ENCODE measurements at places on chromosomes 6 and 20.

DNA sequence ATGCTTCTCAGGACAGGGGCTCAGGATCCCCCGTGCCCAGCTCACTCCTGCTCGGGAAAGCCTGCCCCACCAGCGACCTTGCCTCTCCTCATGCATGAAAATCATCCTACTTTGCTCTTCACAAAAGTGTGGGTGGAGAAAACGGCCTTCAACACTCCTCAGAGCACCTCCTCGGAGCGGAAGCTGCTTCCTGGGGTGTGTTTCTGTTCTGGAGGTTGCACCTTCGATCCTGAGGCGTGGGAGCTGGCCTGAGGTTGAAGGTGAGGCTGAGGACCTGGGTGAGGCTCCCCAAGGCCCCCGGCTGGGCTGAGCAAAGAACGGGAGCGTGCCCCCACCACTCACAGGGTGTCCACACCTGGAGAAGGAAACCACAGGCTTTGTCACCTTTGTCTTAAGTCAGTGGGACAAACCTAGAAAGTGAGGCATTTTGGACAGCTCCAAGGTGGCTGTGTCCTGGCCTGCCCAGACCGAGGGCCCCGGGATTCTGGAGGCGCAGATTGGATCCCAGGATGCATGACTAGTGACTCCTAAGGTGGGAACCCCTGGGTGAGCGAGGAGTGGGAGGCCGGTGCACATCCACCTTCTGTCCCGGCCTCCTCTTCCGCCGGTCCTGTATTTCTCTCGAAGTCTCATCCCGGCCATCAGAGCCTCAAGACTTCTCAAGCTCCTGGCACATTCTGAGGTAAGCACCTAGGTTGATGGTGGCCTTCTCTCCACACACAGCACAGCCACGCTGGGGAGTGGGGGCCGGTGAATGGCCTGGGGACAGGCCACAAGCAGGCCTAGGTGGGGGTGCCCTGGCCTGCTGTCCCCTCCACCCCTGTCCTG, 104.7 kb downstream of the TMEM242 start:
- no peak for ATAC-seq

DNA sequence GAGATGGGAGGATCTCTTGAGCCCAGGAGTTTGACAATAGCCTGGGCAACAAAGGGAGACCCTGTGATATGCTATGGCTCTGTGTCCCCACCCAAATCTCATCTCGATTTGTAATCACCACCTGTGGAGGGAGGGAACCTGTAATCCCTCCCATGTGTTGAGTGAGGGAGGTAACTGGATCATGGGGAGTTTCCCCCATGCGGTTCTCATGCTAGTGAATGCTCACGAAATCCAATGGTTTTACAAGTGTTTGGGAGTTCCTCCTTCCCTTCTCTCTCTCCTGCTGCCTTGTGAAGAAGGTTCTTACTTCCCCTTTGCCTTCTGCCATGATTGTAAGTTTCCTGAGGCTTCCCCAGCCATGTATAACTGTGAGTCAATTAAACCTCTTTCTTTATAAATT, 3.4 kb downstream of the NUDT3 start:
- ATAC-seq: no peak

GRCh38 chr6:141326925-141327324, 805.8 kb upstream of the GJE1 start:
- ATAC-seq: no peak

- no peak for ATAC-seq
These were observed 40.4 kb downstream of the ESF1 start for GRCh38 chr20:13744352-13744751.

GRCh38 chr6:108798670-108799353, 49.4 kb upstream of the ARMC2 start:
- peak; percentile 70 for ATAC-seq

- ATAC-seq: no peak
These were observed 41.0 kb downstream of the STK35 start for GRCh38 chr20:2142649-2143048.

DNA sequence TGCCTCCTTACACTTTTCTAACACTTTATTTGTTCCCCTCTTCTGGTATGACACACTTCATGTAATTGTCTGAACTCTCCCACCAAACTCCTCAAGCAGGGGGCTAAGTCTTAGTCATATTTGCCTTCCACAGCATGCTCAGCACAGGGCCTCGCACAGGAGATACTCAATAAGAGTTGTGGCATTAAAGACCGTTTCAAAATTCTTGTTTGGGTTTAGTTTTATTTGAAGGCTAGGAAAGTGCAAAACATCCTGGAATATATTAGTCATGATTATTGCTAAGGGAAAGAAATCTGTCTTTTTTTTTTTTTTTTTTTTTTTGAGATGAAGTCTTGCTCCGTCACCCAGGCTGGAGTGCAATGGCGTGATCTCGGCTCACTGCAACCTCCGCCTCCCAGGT, 137.6 kb upstream of the ECI2 start:
- no peak for ATAC-seq

- ATAC-seq: no peak
These were observed 115.7 kb downstream of the AIG1 start for GRCh38 chr6:143176090-143177021.

DNA sequence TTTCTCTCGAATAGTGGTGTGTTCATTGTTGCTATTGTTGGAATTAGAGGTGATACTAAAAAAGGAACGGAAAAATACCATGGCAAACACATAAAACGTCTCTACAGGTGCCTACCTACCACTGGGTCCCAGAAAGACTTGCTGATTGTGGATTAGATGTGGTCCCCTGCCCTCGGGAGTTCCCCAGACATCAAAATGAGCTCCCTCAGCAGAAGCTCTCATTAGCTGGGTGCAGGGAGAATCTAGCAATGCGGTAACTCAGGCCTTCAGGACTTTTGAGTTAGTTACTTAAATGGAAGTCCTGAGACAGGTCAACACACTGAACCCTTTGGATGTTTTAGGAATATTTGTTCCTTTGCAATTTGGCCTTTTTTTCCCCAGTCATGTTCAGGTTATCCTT, 6.1 kb downstream of the IRF4 start:
- ATAC-seq: no peak

DNA sequence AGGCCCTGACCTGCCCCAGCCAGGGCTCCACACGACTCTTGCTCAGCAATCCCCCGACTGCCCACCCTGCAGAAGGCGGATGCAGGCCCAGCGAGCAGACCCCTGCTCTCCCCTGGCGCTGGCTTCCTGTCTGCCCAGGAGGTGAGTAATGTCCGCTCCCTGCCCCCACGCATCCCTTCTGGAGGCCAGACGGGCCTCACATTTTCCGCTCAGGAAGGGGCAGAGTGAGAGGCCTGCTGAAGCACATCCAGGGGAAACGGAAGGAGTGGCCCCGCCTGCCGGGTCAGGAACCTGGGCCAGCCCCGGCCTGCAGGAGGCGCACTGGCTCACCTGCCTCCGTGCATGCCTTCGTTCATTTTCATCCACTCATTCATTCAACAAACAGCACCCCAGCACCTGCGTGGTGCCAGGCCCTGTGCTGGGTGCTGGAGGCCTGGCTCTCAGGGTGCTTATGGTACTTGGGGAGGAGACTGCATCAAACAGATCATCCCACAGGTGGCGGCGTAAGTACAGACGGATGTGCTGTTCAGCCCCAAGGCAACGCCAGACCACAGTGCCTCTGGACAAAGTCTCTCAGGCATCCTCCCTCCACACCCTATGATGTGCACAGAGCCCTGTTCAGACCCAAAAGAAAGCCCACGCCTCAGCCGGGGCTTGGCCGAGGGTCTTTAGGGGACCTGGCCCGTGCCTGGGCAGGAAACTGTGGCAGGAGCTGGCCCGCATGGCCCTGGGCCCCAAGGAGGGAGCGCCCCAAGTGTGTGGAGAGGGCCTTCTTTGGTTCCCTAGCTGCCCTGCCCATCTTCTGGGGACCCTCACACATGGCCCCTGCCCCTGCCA, 112.1 kb downstream of the ASXL1 start:
- ATAC-seq: peak; percentile 31

DNA sequence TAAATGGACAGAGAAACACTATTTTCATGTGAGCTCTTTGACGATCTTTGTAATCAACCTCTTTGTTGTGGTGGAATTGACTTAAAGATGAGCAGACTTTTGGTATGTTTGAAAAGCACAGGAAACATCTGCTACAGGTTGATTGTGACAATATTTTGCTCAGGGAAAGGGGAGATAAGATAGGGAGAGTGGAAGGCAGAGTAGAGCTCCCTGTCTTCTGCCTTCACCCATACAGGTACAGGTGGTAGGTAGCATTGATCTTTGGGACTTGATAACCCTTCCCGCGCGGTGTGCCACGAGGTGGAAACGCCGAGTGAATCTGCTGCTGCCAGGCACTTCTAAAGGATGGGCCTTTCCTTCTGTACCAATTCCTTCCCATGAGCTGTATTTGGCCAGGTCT, 183.6 kb downstream of the UTRN start:
- ATAC-seq: no peak

GRCh38 chr6:76221525-76221924, 149.1 kb upstream of the IMPG1 start:
- ATAC-seq: no peak

All from activated CD4-positive, CD25-positive, alpha-beta regulatory T cell treated with anti-CD3 and anti-CD28 coated beads, Interleukin-2, amount 50 U/mL, for 24 hours (primary cell).